Activated naive CD4-positive, alpha-beta T cell treated with anti-CD3 and anti-CD28 coated beads, Interleukin-2, amount 50 U/mL, for 72 hours (primary cell): ENCODE measurements at places on chromosomes 12 and 14.

GRCh38 chr12:76384560-76384959, 36.3 kb upstream of the BBS10 start:
- no peak for DNase-seq

GRCh38 chr12:58470266-58471010, 449.9 kb downstream of the LRIG3 start:
- DNase-seq: no peak

DNA sequence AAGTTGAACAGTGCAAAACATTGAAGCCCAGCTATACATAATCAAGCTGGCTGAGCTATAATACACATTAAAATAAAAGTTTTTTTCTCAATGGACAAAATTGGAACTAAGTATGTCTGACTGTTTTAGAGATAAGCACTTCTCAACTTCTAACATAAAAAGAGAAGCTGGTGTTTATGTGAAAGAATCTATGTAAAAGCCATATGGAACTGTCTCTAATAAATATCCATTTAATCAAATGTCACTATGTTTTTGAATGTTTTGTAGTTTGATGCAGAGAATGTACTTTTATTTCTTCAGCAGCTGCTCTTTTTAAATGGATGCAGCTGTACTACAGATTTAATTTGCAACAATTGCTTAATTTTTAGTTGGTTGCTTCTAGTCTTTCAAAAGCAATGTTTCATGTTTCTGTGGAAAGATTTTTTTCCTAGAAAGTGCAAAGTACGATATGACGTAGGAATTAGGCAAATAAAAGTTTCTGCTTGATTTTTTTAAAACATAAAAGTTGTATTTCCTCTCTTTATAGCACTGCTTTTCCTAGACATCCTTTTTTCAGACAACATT, 114.2 kb downstream of the PDE3A start:
- DNase-seq: no peak

DNA sequence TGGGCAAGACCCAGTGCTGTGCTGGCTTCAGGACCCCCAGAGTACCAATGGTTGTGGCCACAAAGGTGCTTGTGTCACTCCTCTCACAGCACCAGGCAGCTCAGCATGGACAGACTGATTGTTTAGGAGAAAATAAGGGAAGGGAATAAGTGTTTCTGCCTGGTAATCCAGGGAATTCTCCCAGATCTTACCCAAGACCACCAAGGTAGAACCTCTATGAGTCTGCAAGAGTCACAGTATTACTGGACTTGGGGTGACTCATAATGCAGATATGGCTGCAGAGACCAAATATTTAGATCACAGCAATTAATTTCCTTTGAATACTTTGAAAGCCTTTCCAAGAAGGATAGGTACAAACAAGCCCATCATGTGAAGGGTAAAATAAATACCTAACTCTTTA, 1178.3 kb upstream of the FLRT2 start:
- no peak for DNase-seq

- no peak for DNase-seq
Observed at GRCh38 chr12:1809591-1810190, 10.7 kb upstream of the LRTM2 start.

DNA sequence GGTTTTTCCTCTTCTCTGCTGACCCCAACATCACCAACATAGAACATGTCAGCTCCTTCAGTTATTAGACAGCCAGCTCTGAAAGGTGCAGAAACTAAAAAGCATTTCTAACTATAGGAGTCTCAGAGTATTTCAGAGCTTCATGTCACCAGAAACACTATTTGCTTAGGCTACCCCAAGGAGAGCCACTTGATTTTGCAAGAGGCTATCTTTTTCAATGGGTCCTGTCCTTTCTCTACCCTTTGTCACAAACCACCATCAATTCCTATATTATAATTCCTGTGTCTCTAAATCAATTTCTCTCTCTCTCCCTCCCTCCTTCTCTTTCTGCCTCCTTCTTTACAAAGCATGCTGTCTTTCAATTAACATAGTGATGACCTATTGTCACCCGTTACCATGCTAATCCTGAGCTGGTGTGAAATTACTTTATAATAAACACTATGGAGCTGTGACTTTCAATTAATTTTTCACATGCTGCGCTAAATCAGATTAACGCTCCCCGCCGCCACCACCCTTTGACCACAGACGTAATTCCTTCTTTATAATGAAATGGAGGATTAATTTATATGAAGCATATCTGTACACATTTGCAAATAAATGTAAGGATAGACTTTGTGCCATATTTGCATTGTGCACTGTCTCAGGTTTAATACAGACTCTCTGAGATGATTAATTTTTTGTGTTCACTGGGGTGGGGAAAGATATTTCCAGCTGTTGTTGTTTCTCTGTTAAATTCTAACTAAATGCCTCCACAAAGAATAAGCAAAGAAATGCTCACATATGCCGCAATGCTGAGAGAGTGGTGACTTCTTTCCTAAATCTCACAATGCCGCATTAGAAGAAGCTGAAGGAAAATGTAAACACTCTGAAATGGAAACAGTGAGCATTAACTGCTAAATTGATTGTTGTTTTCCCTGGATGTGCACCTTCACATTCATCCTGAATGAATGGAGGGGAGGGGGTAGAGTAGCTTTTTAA, 418.6 kb downstream of the PDZRN4 start:
- no peak for DNase-seq

- no peak for DNase-seq
Observed at GRCh38 chr14:69331206-69331605, 66.9 kb downstream of the ERH start.

DNA sequence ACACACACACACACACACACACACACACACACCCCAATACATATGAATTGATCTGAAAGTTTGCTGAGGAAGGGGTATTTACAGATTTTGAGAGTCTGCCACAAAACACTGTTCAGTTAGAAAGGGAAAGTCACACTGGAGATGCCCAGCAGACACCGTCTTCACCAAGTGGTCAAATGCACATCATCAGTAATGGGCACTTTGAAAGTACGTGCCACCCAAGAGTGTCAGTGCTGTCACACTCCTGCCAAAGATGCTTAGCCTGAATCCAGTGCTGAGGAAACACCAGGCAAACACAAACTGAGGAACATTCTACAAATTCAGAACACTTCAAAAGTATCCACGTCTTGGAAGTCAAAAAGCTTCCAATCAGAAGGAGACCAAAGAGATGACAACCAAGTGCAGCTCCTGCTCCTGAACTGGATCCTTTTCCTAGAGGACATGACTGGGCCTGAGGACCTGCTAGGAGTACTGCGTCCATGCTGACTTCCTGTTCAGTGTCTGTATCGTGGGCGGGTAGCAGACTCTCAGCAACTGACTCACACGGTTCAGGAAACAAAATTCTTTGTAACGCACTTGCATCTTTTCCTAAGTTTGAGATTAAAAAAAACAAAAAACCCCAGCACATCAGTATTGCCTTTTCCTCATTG, 18.6 kb downstream of the PSMC1 start:
- DNase-seq: peak; percentile 25

GRCh38 chr12:48807981-48808380, 10.3 kb upstream of the CACNB3 start:
- DNase-seq: no peak

DNA sequence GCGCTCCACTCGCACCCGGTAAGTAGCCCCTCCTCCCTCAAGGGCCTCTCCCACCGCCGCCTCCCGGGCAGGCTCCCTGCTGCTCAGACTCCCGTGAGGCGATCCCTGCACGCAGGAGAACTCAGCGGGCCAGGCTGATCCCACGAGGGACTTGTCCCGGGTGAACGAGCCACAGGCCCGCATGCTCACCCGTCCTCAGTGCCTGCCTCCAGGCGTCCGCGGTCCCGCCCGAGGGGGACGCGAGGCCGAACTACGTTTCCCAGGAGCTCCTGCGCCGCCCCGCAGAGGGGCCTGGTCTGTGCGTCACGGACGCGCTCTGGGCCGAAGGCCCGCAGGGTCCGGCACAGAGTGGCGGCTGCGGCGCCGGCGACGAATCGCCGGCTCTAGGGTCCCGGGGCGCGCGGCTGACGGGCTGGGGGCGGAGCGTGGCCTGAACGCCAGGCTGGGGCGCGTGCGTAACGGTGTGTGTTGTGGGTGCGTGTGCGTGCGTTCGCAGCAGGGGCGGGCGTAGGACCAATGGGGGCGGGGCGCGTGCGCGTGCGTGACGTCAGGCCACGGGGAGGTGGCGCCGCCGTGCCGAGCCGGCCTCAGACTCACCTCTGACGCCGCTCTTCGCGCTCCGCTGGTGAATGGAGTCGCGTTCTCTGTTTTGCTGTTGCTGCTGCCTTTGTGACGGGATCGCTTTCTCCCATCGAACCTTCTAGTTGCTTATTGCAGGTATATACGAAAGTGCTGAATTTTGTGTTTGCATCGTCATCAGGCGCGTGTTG, at the start of the genes ZNF10 and ZNF891:
Gene ZNF10, plus strand, starts transcription at position 590 of the 770 bp plus-strand sequence. CDS start 13,866 bp downstream, outside the sequence.
Gene ZNF891, minus strand, starts transcription at position 237 of the 770 bp plus-strand sequence. CDS start 8,356 bp downstream, outside the sequence.
- DNase-seq: peak; percentile 97

DNA sequence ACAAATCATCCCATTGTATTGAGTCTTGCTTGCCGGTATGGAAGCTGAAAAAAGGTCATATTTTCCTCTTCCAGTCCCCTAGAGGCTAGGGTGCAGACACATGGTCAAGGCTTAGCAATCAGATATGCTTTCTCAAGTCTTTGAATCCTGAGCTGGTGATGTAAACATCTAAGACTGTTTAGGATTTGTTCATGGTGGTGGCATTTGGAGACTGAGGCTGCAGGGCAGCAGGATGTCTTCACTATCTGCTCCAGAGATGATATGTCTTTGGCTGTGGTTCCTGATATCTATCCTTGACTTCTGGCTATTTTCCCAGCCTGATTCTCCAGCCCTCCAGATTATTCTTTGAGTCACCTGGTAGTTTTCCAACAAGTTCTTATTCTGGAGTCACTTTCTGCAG, 50.5 kb upstream of the DACT1 start:
- no peak for DNase-seq

DNA sequence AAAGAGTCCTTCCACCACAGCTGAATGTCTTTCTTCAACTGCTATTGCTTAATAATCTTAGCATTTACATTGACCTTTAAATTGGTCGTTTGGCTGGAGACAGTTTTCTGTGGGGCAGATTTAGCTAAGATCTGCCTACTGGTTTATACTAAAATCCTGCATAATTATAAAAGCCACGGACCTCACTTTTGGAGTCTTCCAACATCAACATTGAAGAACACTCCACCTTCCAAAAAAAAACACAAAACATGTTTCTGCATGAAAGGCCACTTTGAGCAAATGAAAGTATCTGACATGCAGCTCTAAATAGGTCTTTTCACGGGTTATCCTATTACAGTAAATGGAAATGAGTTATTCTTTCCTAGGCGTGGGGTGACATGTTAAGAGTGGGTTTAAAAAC, 57.0 kb upstream of the KRR1 start:
- DNase-seq: no peak

DNA sequence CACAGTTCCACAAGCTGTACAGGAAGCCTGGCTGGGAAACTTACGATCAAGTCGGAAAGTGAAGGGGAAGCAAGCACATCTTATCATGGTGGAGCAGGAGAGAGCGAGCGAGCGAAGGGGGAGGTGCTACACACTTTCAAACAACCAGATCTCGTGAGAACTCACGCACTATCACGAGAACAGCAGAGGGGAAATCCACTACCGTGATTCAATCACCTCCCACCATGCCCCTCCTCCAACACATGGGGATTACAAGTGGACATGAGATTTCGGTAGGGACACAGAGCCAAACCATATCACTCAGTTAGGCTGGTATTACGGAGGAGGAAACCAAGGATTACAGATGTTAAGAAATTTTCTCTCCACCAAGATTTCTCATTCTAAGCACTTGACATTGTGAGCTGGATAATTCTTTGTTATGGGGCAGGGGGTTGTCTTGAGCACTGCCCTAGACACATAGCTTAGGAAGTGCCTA, 262.0 kb upstream of the G2E3 start:
- no peak for DNase-seq

DNA sequence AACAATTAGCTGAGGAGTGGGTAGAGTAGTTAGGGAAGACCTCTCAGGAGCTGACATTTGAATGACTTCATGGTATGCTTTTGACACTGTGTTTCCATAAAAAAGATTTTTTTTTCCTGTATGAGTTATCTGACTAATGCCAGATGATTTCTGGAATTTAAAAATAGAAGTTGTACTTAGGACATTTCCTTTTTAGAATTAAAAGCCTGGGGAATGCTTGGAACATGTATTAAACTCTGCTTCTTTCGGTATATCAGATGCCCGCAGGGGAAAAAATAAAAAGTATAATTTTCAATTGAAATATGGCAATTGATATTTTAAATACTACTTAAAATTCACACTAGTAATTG, 41.1 kb downstream of the BRMS1L start:
- DNase-seq: no peak

GRCh38 chr14:90911121-90911520, 94.9 kb upstream of the TTC7B start:
- no peak for DNase-seq

DNA sequence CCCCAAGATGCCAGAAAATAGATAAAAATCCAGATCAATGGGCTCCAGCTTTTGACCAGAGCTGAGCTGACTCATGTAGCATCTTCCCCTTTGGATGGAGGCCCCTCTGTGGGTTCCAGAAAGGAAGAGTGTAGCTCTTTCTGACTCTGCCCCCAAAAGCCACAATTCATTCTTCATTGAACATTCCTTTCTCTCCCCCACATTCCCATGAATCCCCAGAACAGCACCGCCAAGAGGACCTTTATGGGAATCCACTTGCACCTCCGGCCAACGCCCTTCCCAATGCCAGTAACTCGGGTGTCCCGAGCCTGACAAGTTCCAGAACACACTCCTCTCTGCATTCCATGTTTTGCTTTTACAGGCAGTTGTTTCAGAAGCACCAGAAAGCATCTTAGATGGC, 210.6 kb upstream of the DIO3 start:
- no peak for DNase-seq

GRCh38 chr12:19946550-19946949, 421.8 kb upstream of the PDE3A start:
- no peak for DNase-seq

GRCh38 chr14:74951443-74952179, 3.8 kb downstream of the PGF start:
- no peak for DNase-seq

DNA sequence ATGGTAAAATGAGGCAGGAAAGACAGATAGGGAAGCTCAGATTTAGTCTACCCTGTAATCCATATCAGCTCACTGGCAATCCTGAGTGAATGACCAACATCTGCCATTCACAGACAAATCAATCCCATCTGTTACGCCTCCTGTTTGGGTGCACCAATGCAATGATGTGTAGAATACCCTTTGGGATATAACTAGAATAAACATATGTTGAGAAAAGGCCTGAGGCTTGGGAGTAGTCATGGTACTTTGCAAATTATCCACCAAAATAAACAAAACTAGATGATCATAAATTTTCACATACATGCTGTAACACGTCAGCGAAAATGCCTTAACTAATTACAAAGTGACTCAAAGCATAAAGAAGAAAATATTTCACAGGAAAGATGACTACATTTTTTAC, 78.8 kb downstream of the KCNC2 start:
- no peak for DNase-seq
